ENCODE measurements at places on chromosomes 12 and 14.

DNA sequence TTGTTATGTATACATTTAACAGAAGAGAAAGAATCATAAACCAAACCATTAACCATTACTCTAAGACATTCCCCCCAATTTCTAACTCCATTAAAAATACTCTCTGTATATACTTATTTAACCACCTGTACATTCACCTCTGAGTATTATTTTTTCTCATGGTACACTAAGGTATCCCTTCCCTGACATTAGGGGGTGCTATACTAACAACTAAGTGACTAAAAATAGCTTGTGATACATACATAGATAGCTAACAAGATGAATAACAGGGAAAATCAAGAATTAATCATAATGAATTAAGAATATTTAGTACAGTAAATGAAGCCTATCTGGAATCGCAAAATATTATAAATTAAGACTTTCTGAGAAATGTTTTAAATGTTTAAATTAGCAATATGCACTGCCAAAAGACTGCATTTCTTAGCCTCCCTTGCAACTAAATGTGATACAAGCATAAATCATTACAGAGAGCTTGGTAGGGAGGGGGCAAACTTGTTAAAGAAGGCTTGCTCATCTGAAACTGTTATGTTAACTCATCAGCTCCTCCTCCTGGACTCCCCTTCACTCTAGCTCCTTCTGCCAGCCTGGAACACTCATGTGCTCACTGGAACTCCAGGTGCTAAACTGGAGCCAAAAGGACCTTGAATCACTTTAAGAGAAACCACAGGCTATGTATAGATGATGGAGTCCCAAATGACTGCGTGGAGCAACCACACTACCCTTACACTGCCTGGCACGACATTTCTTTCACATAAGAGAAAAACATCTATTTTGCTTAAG is 14.9 kb downstream of the C2CD5 start:
- no peak for DNase-seq

- no peak for DNase-seq
Measured at GRCh38 chr12:120357104-120357503, 11.9 kb downstream of the MSI1 start.

- peak; percentile 40 for DNase-seq
Measured at GRCh38 chr14:61472801-61473376, 151.5 kb downstream of the PRKCH start.

DNA sequence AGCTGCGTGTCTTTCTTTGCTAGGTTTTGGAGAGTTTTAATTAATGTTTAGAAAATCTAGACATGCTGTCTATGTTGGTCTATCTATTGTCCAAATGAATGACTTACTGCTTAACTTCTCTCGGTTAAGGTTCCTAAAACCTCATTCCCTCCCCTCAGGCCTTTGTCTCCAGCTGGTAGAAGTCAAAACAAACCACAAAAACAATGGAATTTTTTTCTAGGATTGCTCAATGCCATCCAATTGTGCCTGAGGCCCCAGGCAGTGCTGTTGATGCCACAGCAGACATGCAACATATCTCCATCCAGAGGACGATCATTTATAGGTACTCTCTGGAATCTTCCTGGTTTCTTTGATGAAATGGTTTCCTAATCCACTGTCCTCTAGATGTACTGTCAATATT is 448.2 kb upstream of the TBX3 start:
- no peak for DNase-seq
